ENCODE measurements at places on chromosomes 12 and 14.
A peak's percentile ranks its signal among the peaks of the same experiment; 100 is the strongest.

- peak; percentile 46 for DNase-seq
These were observed 204.3 kb downstream of the AEBP2 start for GRCh38 chr12:19643635-19644034.

GRCh38 chr14:93520053-93520607 lies 89.4 kb downstream of the UNC79 start:
- DNase-seq: no peak

DNA sequence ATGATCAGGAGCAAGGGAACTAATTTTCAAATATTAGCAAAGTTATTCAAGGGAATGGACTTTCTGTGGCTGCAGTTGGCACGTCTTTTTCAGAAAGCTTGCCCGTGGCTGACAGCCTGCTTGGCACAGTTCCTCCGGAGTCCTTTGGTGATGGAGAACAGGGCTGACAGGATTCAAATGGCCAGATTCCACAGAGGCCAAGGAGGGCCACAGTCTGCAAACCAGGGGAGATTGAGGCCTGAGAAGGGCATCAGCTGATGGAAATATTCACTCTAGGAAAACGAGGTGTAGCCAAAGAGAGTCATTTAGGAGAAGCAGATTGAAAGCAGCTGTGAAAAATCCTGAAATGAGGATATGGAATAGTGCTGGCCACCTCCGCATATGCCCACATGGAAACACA lies 178.3 kb downstream of the EMP1 start:
- no peak for DNase-seq

GRCh38 chr12:49068879-49069506 lies 786 bp downstream of the RHEBL1 start:
- no peak for DNase-seq

GRCh38 chr12:53065975-53066931 lies 12.9 kb downstream of the SPRYD3 start:
- DNase-seq: peak; percentile 91
